AG09309 (cell line): ENCODE measurements at places on chromosomes 3 and 15.

DNA sequence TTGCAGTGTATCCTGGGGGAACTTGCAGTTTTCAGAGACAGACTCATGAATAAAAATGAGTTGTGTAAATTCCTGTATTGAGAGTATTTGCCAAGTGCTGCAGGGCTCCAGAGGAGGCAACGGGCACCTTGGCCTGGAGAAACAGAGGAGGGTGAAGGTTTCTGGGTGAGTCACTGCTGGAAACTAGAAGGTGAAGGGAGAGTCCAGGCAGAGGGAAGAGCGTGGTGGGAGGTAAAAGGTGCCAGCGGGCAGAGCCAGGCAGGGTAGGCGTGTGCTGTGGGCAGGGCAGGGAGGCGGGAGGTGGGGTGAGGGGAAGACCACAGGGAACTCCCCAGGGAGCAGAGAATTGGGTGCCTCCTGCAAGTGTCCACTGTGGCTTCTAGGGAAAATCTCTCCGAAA, 120.8 kb downstream of the SLCO3A1 start:
- no peak for DNase-seq

DNA sequence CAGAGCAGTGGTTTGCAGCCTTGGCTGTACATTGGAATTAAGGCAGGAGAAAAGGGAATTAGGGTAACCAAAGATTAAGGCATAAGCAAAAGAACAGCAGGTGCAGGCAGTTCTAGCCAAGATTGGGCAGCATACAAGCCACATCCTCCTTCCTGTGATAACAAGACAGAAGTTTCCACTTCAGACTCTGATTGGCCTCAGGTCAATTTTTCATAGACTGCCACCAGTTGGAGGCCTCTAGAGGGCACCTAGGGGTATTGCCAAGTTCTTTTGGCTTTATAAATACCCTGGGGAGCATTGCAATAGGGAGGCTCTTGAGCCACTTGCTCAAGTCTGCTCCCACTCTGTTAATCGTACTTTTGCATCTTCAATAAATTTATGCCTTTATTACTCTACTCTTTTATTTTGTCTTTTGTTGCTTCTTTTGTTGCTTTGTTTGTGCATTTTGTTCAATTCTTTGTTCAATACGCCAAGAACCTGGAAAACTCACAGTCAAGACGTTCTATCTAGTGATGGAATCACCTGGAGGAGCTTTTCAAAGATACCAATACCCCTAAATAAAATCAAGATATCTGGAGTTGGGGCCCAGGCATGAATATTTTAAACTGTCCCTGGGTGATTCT, 32.2 kb upstream of the FMN1 start:
- no peak for DNase-seq

- DNase-seq = no peak
These were observed 155.8 kb upstream of the FRMD4B start for GRCh38 chr3:69541711-69542088.

- DNase-seq = no peak
These were observed 34.8 kb downstream of the DENND4A start for GRCh38 chr15:65757256-65757655.

DNA sequence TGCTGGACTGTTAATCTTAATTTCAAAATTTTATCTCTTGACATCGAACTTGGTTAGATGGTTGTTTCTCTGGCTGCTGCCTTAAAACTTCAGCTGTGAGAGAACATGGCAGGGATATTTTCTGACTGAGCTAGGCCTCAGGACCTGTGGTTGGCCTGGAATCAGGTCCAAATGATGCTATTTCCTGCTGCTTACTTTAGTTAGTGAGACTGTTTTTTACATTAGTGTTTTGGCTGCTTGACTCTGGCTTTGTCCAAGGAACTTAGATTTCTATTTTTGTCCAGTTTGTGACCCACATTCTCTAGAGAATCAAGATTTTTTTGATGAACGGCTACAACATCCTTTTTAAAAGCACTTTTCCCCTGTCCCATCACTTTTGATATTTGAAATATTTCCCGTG, 497.9 kb upstream of the SGO1 start:
- peak; percentile 53 for DNase-seq

GRCh38 chr3:148756311-148756710, 58.6 kb downstream of the AGTR1 start:
- no peak for DNase-seq

- no peak for DNase-seq
These were observed 1.1 kb downstream of the PLSCR2 start for GRCh38 chr3:146468234-146468633.

- peak; percentile 25 for DNase-seq
These were observed at the start of gene CAMP for GRCh38 chr3:48222616-48223513. TSS of gene CAMP (plus strand) at chr3:48223495. CDS start at chr3:48223512, 17 bp downstream.

DNA sequence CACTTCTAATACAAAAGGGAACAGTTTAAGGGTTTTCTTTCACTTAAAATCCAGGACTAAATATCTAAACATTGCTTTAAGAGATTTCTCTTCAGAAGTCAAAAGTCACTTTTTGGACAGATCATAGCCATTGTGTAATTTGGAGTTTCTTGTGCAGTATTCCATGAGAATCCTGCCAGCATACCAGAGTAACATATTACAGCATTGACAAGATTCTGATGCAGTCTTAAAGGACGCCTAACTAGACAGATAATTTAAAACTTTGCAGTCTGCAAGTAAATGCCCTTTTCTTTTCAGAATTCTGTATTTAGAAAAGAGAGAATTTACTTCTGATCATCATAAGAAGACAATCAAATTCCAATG, 17.5 kb upstream of the IGSF10 start:
- no peak for DNase-seq

GRCh38 chr15:84749111-84749991, 959 bp downstream of the ZNF592 start:
- DNase-seq = no peak

GRCh38 chr3:194749631-194750490, 64.2 kb downstream of the FAM43A start:
- no peak for DNase-seq

DNA sequence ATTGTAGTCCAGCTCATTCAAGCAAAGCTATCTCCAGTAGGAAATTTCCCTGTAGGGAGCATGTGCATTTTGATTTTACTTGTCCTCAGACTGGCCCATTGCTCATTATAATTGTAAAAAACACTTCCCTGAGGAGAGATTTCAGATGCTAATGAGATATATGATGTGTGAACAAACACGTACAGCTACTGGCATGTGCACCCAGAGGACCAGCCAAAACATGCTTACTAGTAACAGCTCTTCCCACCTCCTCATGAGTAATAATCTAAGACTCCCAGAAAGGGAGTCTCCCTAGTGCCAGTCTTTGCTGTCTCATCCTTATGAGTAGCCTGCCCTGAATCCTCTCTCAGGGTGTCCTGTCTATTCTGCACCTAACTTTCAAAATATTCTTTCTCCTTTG, 43.4 kb downstream of the FBXO22 start:
- DNase-seq = peak; percentile 39

DNA sequence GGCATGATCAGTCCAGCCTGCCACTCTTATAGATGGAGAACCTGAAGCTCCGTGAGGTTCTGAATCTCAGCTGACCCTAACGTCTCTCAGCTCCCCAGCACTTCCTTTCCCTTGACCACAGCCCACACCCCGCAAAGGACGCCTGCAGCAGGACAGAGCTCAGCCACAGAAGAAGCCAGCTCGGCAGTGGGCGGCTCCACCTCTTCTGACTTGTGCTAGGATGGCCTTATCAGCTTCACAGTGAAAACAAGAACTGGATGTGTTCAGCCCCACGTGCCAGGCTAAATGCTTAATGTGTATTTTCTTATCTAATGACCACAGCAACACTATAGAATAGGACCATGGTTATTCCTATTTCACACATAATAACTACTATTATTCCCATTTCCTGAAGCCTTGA, 127.6 kb downstream of the ARNT2 start:
- no peak for DNase-seq

DNA sequence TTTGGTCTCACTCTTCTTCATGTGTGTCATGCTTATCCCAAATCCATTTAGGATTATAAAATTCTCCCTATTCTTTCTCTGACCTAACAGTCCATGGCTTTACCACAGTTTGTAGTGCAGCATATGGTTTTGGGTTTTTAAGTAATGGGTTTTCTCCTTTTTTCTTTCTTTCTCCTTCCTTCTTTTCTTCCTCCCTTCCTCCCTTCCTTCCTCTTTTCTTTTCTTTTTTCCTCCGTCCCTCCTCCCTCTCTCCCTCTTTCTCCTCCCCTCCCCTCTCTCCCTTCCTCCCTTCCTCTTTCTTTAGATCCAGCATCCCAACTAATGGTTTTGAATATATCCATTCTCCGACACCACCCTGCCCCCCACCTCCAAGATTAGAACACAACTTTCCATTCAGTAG, 118.9 kb downstream of the RBPMS2 start:
- no peak for DNase-seq

GRCh38 chr3:68315964-68316363, 616.4 kb downstream of the TAFA4 start:
- no peak for DNase-seq

DNA sequence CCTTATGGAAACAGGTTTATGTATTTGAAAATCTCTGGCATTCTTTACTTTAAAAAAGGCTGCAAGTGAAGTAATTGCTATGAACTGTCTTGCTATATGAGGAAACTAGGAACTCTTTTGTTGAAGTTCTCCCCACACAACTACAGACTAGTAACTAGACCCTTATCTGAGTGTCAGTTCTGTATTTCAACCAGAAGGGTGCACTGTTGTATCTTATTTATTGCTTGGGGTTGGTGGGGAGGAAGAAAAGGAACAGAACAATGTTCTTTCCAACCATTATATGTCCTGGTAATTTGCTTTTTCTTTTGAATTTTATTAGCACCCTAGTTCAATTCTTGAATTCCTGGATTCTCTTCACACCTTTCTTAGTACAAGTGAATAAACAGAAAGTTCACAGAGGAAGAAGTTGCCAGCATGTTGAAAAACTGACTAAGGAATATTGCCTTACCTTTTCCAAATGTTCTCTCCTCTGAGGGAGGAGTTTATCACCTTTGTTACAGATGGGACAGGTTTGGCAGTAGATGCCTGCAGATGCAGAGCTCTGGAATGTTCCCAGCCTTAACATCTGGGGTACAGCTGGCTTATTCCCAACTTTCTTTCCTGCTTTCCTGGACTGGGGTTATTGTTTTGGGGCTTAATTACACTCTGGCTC, 162.4 kb upstream of the CFAP20DC start:
- DNase-seq = peak; percentile 16
